Activated CD4-positive, alpha-beta memory T cell treated with anti-CD3 and anti-CD28 coated beads, Interleukin-2, amount 10 ng/mL, durations not matched to agents 7 days and 5 days (primary cell): ENCODE measurements at places on chromosomes 6 and 20.

- H3K4me1 ChIP-seq, result peaks cover 4% of the 10 kb centered on the region
- no peak for DNase-seq
- no peaks in the 10 kb centered on the region for H3K36me3 ChIP-seq
- no peaks in the 10 kb centered on the region for H3K27me3 ChIP-seq
- no peak overlapping the region for H3K27ac ChIP-seq
- no peak overlapping the region for H3K4me3 ChIP-seq
These were observed 217.5 kb downstream of the GJA1 start for GRCh38 chr6:121652726-121653623.

GRCh38 chr6:167856999-167857660 is 30.4 kb downstream of the AFDN start:
- DNase-seq, result no peak
- no peak overlapping the region for H3K27ac ChIP-seq
- no peaks in the 10 kb centered on the region for H3K36me3 ChIP-seq
- peaks cover 14% of the 10 kb centered on the region for H3K27me3 ChIP-seq
- H3K4me3 ChIP-seq, result no peak overlapping the region

DNA sequence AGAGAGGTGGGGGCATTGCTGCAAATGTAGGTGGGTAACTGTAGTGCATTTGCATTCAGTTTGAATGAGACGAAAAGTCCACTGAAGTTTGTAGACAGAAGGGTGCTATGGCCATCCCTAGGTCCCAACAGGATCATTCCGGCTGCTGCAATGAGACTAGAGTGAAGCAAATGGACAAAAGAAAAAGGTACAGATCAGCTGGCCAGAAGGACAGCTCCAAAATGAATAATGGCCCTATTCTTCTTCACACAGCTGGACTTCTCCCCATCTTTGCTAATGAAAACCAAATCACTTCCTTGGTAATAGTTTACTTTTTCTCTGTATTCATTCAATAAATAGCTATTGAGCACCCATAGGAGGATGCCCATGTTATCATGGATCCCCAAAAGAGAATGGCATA is 56.4 kb upstream of the TPD52L1 start:
- H3K4me1 ChIP-seq, result peaks cover 1% of the 10 kb centered on the region
- H3K36me3 ChIP-seq, result no peaks in the 10 kb centered on the region

GRCh38 chr20:56925831-56926170 is 296.7 kb downstream of the TFAP2C start:
- H3K27me3 ChIP-seq, result peaks cover 64% of the 10 kb centered on the region
- peaks cover 3% of the 10 kb centered on the region for H3K36me3 ChIP-seq
- no peak overlapping the region for H3K27ac ChIP-seq
- no peak for DNase-seq

DNA sequence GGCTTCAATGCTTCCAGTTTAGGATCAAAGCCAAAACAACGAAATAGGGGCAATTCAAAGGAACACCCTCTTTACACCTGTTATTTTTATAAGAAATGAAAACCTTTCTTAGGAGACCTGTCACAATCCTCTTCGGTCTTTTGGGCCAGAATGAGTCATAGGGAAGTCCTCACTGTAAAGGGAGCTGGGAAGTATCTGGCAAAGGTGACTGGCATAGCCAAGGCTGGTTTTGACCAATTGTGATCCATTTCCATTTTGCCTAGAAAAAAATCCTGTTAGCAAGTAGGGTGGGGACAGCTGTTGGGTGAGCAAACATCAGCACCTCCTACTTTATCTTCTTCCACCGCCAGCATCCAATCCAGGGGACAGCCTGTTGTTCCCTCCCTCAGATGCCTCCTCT is 343.2 kb upstream of the SULF2 start:
- peaks cover 12% of the 10 kb centered on the region for H3K27me3 ChIP-seq
- H3K36me3 ChIP-seq, result no peaks in the 10 kb centered on the region
- H3K4me1 ChIP-seq, result no peaks in the 10 kb centered on the region

DNA sequence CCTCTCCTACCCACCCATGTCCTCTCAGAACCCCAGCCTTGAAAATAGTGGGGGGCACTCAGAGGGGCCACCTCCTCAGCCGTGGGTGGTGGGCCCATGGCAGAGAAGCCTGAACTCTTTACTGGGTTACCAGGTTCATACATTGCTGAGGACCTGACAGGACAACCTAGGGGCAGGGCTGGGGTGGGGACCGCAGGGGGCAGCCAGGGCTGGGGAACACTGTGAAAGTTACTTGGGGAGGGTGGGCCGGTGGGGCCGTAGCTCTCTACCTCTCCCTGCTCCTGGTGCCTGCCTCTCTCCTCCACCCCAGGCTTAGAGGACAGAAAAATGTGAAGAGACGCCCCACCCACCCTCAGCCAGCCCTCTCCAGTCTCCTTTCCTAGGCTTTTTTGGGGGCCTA is 15.4 kb downstream of the MDFI start:
- no peaks in the 10 kb centered on the region for H3K4me1 ChIP-seq
- DNase-seq, result no peak
- H3K36me3 ChIP-seq, result no peaks in the 10 kb centered on the region
- no peak overlapping the region for H3K27ac ChIP-seq
- peaks cover 11% of the 10 kb centered on the region for H3K27me3 ChIP-seq

DNA sequence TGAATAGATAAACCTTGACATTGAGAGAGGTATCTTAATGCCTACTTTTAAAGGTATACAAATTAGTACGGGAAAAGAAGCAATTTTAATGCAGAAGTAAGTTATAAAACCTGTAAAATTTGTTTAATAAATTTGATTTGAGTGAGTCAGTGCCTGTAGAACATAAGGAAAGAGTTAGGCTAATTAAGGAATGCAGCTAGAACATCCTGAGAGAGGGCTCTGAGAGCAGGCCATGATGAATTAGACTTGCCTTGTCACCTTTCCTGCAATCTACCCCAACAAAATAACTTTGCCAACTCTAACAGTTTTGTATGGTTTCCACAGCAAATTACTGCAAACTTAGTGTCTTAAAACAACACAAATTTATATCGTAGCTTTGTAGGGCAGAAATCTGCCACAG is 700.8 kb downstream of the RFPL4B start:
- no peak overlapping the region for H3K27ac ChIP-seq
- DNase-seq, result no peak
- H3K4me1 ChIP-seq, result no peaks in the 10 kb centered on the region
- H3K4me3 ChIP-seq, result no peak overlapping the region

DNA sequence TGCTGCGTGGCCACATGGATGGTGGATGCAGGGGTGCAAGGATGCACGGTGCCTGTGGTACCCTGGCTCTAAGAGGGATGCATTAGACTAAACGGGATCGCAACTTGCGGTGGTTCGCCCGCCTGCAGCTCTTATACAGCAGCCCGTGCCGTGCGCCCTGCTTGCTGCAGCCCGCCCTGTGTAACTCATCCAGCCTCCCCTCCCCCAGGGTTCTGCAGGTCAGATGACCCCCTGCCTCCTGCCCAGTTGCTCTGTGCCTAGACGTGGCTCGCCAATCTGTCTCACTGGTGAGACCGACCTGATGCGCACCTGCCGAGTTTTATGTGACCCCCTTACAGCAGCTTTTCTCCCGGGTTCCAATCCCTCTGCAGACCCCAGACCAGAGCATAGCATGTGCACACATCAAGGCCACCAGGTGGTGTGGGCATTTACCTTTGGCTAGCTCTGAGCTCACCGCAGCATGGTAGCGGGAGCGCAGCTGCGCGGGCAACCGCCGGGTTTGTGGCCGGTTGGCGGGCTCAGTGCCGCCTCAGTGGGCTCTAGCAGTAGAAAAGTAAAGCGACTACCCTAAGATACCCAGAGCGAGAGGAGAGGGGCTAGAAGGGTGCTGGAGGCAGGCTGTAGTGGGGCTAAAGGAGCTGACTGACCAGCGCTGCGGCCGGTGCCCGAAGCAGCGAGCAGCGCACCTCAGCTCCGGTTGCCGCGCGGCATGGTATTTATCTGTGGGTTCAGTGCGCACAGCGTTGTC is 693 bp upstream of the GNAS-AS1 start:
- no peak overlapping the region for H3K27ac ChIP-seq
- peaks cover 45% of the 10 kb centered on the region for H3K4me1 ChIP-seq
- peaks cover 72% of the 10 kb centered on the region for H3K27me3 ChIP-seq
- no peaks in the 10 kb centered on the region for H3K36me3 ChIP-seq

- H3K4me3 ChIP-seq, result no peak overlapping the region
- H3K27ac ChIP-seq, result no peak overlapping the region
- no peak for DNase-seq
- no peaks in the 10 kb centered on the region for H3K27me3 ChIP-seq
These were observed 3.9 kb upstream of the DEF6 start for GRCh38 chr6:35293681-35294080.

DNA sequence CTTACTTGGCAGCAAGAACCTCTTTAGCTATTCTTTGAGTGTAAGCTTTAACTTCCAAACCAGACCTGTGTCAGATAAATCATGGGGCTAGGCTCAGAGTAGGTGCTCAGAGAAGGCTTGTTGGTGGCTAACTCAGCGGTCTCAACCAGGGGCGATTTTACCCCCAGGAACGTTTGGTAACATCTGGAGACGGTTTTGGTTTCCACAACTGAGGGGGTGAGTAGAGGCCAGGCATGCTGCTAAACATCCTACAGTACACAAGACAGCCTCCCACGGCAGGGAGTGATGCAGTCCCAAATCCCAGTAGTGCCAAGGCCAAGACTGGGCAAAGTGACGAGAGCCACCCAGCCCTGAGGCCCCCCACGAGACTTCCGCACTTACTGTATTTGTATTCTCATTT is 59.2 kb downstream of the RAB44 start:
- H3K27me3 ChIP-seq, result no peaks in the 10 kb centered on the region
- H3K36me3 ChIP-seq, result peaks cover under 1% of the 10 kb centered on the region
- H3K4me1 ChIP-seq, result peaks cover 72% of the 10 kb centered on the region
- DNase-seq, result no peak
- H3K4me3 ChIP-seq, result peak overlapping the region; percentile 26
- H3K27ac ChIP-seq, result peak overlapping the region; percentile 90
